ENCODE measurements at places on chromosomes 13 and 19.

DNA sequence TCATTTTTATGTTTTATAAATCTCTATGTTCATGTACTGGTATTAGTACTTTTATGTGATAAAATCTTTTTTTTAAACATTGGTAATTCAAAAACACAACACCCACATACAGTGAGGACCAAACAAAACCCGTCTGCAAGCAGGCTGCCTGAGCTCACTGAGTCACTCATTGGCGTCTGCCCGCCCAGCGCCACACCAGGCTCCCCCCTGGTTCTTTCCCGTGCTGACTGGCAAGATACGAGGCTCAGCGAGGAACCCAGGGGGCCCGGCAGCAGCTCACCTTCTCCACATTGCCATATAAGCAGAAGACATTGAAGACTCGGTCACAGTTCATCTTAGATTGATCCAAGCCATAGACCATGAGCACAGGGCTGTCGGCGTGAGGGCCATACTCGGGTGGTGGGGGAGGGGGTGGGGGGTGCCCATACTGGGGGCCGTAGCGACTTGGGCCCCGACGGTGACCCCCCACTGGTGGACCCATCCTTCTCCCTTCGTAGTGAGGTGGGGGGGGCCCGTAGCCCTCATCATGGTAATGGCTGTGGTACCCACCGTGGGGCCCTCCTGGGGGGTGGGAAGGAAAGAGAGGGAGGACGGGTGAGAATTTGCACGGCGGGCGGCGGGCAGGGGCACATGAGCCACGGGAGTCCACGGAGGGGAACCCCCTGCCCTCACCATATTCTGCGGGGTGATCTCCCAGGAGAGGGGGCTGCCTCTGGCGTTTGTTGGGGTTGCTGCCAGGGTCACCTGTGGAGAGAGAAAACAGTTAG lies 8.4 kb upstream of the ECH1 start:
- no peak for DNase-seq

DNA sequence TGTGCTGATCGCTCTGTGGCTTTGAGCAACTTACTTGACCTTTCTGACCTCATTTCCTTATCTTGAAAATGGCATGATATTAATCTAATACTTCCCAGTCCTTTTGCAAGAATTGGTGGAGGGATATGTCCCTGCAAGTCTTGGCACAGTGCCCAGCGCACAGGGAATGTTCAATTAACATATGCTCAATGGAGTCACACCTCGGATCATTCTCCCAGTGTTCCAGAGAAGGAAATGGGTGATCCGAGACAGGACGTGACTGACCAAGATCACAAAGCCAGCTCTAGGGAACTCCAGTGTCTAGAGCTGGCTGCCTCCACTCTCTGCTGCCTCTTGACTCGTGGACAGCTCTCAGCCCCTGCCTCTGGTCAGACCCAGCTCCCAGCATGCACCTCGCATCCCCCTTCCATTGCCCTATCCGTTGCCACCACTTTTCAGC lies 3.6 kb downstream of the CDC42EP5 start:
- no peak for DNase-seq

DNA sequence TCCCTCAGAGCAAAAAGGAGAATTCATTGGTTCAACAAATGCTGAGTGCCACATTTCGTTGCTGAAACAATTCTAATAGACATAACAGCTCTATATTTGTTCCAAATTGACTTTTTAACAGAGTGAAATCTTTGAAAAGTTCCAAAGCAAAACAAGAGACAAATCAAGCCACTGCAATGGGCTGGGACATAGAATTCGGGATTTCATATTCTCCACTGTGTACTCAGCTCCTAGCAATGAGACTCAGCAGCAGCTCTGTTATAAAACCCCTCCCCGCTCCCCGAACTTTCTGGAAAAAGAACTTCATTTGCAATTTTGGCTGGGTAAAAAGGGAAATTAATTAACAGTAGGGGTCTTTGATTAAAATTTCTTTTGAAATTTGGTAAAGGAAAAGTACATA lies 11.3 kb downstream of the RFX2 start:
- no peak for DNase-seq

DNA sequence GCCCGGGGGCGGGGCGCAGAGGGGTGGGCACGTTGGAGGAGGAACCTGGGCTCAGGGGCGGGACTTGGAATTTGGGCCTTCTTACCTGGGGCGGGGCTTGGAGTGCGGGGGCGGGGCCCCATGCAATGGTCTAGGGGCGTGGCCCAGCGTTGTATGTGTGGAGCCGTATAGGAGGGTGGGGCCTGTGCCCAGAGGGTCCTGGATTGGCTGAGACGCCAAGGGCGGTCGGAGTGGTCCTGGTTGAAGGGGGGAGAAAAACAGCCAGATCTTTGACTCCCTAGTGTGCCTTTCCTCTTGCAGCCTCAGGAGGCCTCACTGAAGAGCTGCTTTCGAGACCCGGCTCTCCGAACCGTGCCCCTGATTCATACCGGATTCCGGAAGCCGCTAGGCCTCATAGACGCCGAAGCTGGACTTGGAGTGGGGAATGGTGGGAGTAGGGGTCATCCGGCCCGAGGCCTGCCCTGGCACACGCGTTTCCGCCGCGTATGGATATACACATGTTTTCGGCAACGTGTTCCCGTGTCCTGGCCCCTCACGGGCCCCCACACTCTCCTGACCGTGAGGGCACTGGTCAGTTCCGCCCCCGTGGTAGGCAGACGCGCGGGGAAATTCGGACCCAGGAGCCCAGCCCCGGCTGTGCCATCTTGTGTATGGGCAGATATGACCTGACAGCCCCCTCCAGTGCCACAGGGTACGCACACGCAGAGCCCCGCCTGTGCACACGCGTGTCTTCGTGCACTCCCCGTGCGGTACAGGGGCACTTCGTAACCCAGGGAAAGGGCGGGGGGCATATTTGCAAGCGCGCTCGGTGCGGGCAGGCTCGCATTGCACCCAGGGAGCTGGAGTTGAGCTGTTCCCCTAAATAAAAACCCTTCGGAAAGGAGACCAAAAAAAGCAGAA lies 661 bp upstream of the PRR12 start:
- peak; percentile 96 for DNase-seq

- no peak for DNase-seq
These were observed 51.1 kb downstream of the TNFRSF19 start for GRCh38 chr13:23621316-23621645.

DNA sequence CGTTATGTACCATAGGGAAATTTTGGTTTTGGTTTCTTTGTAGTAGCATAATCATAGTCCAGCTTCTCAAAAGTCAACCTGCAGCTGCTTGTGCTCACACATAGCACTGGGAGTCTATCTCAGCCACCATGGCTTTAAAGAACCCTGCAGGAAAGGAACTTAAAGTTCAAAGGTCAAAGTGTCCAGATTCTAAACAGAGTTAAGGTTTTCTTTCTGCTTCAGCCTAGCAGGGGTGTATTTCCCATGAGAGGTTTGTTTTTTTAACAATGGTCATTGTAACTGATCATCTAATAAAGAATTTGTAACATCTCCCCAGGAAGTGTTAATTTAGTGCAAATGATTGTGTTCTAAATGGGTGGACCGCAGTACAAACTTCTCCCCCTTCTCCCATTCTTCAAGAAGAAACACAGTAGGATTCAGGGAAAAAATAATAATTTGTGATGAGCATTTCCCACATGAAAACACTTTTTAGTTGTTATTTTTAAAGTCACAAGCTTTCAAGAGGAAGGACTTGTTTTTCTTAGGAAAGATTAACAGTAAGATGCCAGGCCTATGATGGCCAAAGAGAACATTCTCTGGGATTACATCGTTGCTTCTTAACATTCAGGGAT lies 168.0 kb downstream of the EFNB2 start:
- DNase-seq, result no peak

GRCh38 chr19:57935731-57936130 lies 529 bp upstream of the ZNF418 start:
- no peak for DNase-seq

DNA sequence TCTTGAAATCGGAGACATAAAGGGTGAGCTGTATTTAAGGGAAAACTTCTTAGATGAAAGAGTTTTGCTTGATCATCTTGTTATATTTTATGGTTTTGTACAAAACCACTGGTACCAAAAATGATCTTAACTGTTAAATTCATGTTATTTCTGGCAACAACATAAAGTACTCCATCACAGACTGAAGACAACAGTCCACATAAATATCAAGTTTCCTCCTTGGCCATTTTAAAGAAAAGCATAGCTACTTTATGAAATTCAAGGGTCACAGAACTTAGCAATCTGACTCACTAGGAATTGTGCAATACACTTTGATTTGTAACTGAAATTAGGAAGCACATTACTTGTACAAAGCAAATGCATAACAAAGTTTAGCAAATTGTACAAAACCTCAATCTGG lies 66.3 kb downstream of the TBC1D4 start:
- DNase-seq, result no peak

- DNase-seq, result no peak
These were observed 222.8 kb downstream of the LIG4 start for GRCh38 chr13:107992542-107992941.

DNA sequence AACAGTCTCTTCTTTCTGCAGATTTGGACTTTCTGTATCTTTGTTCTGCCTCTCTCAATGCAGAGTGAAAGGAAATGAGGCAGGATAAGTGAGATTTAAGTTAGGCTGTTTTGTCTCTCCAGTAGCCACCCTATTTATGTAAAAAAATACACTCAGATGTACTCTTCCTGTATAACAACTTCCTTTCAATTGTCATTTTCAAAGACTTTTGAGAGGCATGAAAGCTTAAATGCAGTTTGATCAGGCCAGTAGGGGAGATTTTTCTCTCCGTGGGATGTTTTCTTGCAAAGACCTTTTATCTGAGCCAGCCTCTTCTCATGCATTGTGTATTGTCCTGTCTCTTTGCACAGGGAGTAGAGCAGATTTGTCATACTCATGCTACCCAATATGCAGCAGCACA lies 166.8 kb downstream of the SLITRK5 start:
- no peak for DNase-seq

GRCh38 chr19:13209484-13210338 lies 59.5 kb downstream of the IER2 start:
- no peak for DNase-seq

DNA sequence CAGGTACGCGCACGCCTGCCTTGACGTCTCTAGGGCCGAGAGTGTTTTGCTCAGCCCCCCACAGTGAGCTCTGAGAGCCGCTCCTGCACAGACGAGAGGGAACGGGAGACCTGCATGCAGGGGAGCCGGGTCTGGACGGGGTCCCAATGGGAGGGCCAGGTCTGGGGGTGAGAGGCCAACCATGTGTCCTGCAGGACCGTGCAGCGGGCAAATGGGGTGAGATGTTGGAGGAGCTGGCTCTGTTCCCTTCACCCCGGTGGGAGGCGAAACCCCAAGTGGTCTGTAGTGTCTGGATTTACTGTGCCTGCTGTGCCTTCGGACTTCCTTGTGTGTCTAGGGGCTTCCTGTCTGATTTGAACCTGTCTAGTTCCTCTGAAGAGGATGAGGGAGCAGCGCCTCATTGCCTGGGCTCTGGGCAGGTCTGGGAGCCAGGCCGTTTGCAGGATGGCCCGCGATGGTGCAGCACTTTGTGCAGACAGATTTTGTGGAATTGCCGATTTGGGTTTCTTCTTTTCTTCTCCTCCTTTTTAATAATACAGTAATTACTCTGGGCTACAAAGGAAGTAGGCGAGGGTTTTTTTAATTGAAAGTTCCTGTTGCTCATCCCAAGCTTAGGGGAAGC lies 2.1 kb downstream of the CSNK1G2 start:
- no peak for DNase-seq

GRCh38 chr19:51016798-51017683 lies 2.5 kb downstream of the KLK10 start:
- peak; percentile 10 for DNase-seq

Measured in GDM1 (cell line).